ENCODE measurements at places on chromosomes 5 and 9.

DNA sequence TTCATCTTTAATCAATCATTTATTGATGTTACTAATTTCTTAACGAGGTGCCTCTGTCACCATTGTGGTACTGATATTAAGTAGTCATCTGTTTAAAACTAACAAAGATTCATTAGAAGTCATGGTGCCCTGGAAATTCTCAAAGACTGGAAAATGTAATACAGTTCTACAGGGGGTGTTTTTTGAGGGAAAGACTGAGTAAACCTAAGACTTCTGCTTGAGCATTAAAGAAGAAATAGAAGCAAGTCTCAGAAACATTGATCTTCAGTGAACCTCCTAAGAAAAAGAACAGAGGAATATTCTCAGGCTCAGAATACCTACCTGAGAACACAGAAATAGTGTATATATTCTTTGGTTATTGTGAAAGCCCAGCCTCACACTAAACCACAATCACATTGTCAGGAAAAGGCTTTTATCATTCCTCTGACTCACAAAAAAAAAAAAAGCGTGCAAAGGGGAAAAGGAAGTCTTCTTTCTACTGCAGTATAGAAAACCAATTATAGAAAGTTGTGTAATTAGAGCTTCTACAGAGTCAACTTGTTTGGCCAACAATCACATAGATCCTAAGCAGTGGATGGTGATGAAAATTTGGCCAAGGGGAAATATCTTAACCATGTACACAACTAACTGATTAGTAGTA lies 60.8 kb downstream of the HINT1 start:
- DNase-seq = no peak

DNA sequence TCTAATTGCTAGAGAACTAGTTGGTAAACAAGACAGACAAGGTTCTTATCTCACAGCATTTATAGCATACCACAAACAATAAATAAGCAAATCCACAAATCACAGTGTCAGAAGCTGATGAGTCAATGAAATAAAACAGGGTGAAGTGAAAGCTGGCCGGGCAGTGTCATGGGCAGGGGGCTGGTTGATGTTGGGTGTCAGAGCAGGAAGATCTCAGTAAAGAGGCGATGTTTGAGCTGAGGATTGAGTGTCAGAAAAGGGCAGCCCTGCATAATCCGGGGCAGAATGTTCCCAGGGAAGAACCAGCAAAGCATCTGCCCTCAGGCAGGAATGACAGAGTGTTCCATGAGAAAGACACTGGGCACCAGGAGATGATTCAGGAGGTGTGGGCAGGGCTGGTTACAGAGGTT lies 183.4 kb downstream of the GOLPH3 start:
- peak; percentile 80 for DNase-seq

GRCh38 chr5:92418341-92418740 lies 1035.2 kb upstream of the ARRDC3 start:
- no peak for DNase-seq

DNA sequence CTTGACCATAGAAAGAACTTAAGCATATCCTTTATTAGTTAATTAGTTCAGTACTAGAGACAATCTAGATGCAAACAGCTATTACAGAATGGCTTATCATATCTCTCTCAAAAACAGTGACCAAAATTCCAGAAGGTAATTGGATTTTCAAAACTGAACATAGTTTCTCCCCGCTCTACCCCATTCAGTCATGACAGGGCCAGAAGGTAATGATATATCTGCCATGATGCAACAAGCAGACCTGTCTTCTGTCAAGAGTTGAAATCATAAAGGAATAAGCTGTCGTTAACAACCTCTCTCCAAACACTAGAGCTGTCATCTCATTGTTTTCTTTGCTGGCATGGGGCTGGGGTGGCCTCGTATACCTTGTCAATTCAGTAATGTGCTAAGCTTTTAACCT lies 200.5 kb upstream of the POU5F2 start:
- DNase-seq = no peak

GRCh38 chr5:110496276-110496675 lies 230.2 kb downstream of the TMEM232 start:
- DNase-seq = no peak

DNA sequence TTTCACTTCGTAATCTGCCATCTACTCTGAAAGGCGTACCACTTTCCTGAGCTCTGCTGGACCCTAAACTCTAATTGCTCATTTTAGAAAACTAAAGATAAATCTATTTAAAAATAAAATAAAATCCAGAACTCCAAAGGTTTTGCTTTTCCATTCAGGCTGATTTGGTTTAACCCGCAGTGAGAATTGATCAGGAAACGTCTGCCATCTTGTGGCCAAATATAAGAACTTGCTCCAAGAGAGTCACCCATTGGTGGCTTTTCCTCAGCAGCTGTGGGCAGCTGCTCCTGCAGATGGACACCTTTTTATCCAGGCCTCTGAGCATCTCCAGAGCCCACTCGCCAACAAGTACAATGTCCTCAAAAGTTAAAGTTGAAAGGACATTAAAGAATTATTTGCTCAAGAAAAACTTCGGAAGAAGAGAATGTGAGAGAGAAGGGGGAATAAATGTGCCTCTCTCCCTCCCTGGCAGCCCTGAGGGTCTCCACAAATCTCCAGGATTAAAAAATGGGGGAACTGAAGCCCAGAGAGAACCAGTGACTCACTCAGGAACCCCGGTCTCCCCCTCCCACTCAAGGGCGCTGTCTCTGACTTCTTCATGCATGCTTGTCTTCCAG lies 4.1 kb downstream of the SAXO1 start:
- DNase-seq = peak; percentile 72

- DNase-seq = no peak
Observed at GRCh38 chr9:114174876-114175771, 19.8 kb downstream of the COL27A1 start.

GRCh38 chr9:115593587-115594091 lies 475.7 kb upstream of the TNC start:
- no peak for DNase-seq

DNA sequence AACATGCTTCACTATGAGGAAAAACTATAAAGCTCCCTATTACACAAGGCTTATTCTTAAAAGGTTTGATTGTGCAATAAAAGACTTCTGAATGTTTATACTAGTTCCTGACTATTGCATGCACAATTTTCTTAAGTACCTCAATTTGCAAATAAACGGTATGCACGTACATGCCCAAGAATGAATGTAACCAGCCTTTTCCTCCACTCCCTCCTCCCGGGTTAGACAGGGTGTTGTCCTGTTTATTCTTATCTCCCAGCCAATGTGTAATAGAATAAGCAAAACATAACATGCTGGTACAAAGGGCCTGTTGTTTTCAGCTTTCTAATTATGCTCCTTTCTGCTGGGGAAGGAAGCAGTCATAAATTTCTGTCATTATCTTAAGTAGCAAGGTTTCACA lies 79.1 kb downstream of the AOPEP start:
- DNase-seq = peak; percentile 29

GRCh38 chr5:2207416-2208238 lies 324.9 kb upstream of the IRX4 start:
- no peak for DNase-seq

- no peak for DNase-seq
Observed at GRCh38 chr5:143113461-143113860, 290.0 kb downstream of the NR3C1 start.

DNA sequence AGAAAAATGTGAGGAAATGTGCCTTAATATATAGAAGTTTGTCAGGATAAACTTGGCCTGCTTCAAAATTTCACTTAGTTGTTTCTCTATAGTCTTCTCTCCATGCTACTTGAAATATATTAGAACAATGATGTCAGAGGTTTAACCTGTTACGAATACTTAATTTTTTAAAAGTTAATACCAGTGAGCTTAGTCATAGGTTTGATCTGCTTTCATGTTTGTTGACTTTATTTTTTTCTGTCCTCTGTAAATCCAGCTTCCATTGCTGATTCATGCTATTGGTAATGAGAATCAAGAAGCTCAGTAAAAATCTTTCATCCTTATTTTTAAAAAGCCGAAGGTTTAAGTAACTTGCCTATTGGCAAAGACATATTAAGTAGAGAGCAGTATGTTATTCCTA lies 27.9 kb downstream of the BDP1 start:
- peak; percentile 37 for DNase-seq

DNA sequence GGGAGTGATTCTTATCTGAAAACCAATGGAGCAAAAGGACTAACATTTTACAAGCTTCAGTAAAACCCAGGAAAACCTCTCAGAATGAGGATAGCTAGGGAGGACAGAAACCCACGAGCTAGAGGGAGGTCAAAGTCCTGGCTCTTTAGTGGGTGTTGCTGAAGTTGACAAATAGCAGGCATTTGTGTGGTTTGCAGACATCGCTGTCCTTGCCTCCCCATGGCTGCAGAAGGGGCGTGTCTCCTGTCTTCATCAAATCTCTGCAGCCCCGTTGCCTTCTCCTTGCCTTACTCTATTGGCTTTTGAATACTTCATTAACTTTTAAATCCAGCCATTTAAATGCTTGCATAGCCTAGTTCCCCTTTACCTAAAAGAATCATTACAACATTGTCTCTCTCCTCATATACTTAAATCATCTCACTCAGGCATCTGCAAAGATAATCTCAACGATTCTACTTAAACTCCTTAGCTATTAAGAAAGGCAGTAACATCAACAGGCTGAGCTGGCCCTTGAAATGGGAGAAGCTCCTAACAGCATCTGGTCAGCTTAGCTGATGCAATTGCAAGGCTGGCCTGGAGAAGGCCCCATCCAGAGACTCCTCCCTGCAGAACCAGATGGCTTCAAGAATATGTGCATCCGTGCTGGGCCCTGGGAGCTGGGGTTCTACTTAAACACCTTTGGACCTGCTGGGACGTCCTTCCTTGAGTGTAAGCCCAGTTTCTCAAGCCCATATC lies 152.8 kb upstream of the TAS2R1 start:
- no peak for DNase-seq

- no peak for DNase-seq
Observed at GRCh38 chr9:77807846-77808750, 160.0 kb upstream of the GNA14 start.

DNA sequence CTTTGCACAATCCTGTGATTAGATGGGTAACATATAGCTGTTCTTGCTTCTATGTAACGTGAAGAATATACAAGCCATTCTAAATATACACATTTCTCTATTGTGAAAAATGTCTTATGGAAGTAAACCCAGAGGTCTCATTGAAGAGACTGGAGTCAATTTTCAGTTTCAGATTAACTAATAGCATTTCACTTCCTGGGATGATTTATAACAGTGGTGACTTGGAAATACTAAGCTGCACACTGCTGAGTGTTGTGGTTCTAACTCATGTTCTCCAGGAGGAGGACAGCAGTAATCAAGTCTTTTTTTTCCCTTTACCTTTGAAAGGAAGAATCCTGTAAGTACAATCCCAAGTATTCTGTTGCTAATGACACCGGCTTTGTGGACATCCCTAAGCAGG lies 3.3 kb downstream of the CTSL start:
- no peak for DNase-seq

DNA sequence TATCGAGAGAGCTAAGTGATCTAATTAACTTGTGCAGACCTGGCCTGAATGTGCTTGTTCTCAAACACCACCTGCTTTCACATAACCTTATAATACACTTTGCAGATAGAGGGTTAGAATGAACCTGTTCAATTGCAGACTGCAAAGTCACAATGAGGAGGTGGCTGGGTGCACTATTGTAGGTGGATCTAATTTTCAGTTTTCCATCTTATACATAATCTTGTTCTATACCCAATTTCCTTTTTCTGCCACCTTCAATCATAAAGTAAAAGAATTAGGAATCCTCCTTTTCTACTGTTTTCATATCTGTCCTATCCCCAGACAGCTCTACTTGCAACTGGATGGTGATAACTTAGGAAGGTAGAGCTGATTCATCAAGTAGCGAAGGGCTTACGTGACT lies 68.8 kb upstream of the APC start:
- DNase-seq = no peak

- no peak for DNase-seq
Observed at GRCh38 chr9:93083592-93084470, 12.2 kb upstream of the CARD19 start.

DNA sequence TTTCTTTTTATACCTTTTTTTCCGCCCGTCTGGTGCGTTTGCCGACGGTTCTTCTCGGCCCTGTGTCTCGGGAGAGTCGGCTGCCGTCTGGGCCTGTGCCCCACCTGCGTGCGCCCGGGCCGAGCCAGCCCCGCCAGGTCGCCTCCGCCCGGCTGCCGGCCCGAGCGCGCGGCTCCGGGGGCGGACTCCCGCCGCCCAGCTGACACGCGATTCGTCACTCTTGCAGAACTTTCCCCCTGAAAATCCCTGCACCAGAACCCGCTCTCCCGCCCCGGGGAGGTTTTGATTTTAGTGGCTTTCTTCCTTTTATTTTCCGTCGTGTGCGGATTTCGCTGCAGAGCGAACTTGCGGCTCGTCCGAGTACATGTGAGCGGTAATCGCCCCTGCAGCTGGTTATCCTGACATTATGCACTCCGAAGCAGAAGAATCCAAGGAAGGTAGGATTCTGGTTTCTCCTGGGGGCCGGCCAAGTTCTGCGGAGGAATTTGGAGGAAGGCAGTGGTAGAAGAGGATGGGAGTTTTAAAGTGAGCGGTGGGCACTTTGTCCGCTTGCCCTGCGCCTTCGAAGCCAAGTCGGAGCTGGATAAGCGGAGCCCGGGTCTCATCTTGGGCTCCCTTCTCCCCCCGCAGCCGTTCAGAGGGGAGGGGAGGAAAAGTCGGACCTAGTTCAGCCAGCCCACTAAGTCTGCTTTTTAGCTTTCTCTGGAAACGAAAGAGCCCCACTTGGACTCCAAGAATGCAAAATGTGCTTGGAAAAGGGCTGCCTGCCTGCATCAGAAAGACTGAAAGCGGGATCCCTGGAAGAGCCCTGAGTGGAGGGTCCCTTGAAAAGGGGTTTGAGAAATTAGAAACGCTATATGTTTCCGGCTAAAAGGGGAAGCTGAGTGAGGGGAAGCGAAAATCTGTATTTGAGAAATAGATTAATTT lies at the start of gene TNFAIP8:
TNFAIP8 (plus strand) TSS at position 335 of the 927 bp plus-strand sequence; CDS start at position 407, 72 bp downstream.
- DNase-seq = peak; percentile 51

- DNase-seq = no peak
Observed at GRCh38 chr5:171955761-171956160, 50.7 kb downstream of the FBXW11 start.

- no peak for DNase-seq
Observed at GRCh38 chr9:84000186-84000585, 19.6 kb downstream of the RMI1 start.

All from HTR-8/SVneo (cell line).